Renal cortex interstitium (tissue), 15 donors: ENCODE measurements at places on chromosomes 7 and 10. TPM values are rescaled to one million over a fixed set of nuclear protein-coding genes. Genes with fewer than 3 reads are reported as not detected.

Gene PALD1
- polyA plus RNA-seq = 11.9 TPM

Gene OR2A7
- polyA plus RNA-seq = 12.1 TPM

Gene CCDC3
- polyA plus RNA-seq = 13.5 TPM

Gene AMZ1
- polyA plus RNA-seq = 0.27 TPM

Gene TEX36
- not detected for polyA plus RNA-seq

Gene ANKRD26
- 18.2 TPM for polyA plus RNA-seq

Gene DUSP5
- 11.7 TPM for polyA plus RNA-seq

Gene KCNMA1
- polyA plus RNA-seq = 3.3 TPM

Gene AKR1C4
- not detected for polyA plus RNA-seq

Gene HYAL4
- polyA plus RNA-seq = 0.08 TPM

Gene RBP4
- polyA plus RNA-seq = 0.61 TPM

Gene TBX20
- not detected for polyA plus RNA-seq

Gene CRPPA
- 4.4 TPM for polyA plus RNA-seq

Gene GIMAP2
- polyA plus RNA-seq = 6.9 TPM

Gene KLHL7
- polyA plus RNA-seq = 51.2 TPM

Gene TAS2R41
- polyA plus RNA-seq = not detected

Gene MICALL2
- 10.9 TPM for polyA plus RNA-seq

Gene PRKG1
- polyA plus RNA-seq = 16.4 TPM

Gene MOGAT3
- polyA plus RNA-seq = 1.5 TPM

Gene BNIP3
- polyA plus RNA-seq = 83.1 TPM

Gene EBLN1
- polyA plus RNA-seq = not detected

Gene SUFU
- polyA plus RNA-seq = 30.3 TPM

Gene SVOPL
- 3.5 TPM for polyA plus RNA-seq

Gene HTR5A
- polyA plus RNA-seq = not detected

Gene CDC14C
- not detected for polyA plus RNA-seq

Gene TNS3
- 88.6 TPM for polyA plus RNA-seq

Gene SFRP4
- polyA plus RNA-seq = 2.2 TPM

Gene CADPS2
- polyA plus RNA-seq = 63.4 TPM

Gene AKR1C3
- polyA plus RNA-seq = 46.6 TPM
